Stimulated activated CD8-positive, alpha-beta memory T cell treated with anti-CD3 and anti-CD28 coated beads, Interleukin-4, amount 100 ng/mL, for 1 hour (primary cell): ENCODE measurements at places on chromosomes 7 and 10.

GRCh38 chr10:91607646-91608403 is 25.0 kb downstream of the PPP1R3C start:
- no peak for DNase-seq

- no peak for DNase-seq
These were observed 238.0 kb downstream of the TCERG1L start for GRCh38 chr10:131073469-131074035.

GRCh38 chr7:104998040-104998752 is 15.8 kb upstream of the KMT2E start:
- DNase-seq, result no peak

GRCh38 chr10:100939763-100940344 is 27.1 kb downstream of the SLF2 start:
- no peak for DNase-seq

- no peak for DNase-seq
These were observed 90.2 kb downstream of the GPR85 start for GRCh38 chr7:112996331-112996871.

- DNase-seq, result no peak
These were observed 17.2 kb upstream of the GIMAP8 start for GRCh38 chr7:150432915-150433892.

GRCh38 chr7:108634535-108634934 is 64.9 kb downstream of the DNAJB9 start:
- DNase-seq, result no peak

- DNase-seq, result no peak
These were observed 222.2 kb upstream of the TEX47 start for GRCh38 chr7:89017695-89018094.

- no peak for DNase-seq
These were observed 23.4 kb downstream of the ZPBP start for GRCh38 chr7:50069613-50070012.

GRCh38 chr10:49662169-49662830 is 17.2 kb upstream of the C10orf53 start:
- no peak for DNase-seq

DNA sequence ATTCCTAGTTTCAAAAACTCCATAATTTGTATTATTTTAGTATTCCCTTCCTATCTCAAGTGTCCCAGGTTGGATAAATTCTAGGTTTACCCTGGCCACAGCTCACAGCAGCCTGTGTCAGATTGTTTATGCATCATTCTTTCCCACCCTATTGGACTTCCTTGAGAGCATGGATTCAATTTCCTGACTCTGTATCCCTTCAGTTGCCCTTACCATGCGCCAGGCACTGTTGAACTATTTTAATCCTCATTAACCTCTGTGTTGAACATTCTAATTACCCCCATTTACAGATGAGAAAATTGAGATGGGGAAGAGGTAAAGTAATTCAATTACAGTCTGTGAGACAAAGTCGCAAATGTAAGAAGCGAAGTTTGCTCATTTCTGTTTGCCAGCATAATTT is 58.8 kb downstream of the STEAP1B start:
- no peak for DNase-seq

GRCh38 chr10:14356921-14357320 is 26.2 kb upstream of the FRMD4A start:
- no peak for DNase-seq

DNA sequence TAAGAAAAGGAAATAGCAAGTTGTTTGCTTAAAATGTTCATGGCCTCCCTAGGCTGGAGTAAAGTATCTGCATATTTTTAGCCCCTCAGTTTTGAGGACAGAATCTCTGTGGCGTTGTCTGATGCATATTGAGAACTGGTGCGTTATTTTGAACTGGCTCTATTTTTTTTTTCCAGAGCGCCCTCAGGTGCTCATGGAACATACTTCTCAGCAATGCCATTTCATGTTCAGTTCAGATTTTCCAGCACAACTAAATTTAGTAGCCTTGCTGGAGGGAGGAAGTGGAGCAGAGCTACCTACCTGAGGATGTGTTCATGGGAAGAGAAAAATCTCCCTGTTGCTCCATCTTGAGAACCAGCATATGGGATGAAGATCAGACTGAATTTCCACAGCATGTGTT is 870.5 kb downstream of the LRMDA start:
- DNase-seq, result no peak
